Stimulated activated CD4-positive, alpha-beta T cell treated with anti-CD3 and anti-CD28 coated beads, Interleukin-2, amount 100 ng/mL, for 24 hours (primary cell): ENCODE measurements at places on chromosomes 5 and 9.
A peak's percentile ranks its signal among the peaks of the same experiment; 100 is the strongest.

GRCh38 chr5:158752656-158752973 lies 347.1 kb downstream of the EBF1 start:
- no peak for DNase-seq

DNA sequence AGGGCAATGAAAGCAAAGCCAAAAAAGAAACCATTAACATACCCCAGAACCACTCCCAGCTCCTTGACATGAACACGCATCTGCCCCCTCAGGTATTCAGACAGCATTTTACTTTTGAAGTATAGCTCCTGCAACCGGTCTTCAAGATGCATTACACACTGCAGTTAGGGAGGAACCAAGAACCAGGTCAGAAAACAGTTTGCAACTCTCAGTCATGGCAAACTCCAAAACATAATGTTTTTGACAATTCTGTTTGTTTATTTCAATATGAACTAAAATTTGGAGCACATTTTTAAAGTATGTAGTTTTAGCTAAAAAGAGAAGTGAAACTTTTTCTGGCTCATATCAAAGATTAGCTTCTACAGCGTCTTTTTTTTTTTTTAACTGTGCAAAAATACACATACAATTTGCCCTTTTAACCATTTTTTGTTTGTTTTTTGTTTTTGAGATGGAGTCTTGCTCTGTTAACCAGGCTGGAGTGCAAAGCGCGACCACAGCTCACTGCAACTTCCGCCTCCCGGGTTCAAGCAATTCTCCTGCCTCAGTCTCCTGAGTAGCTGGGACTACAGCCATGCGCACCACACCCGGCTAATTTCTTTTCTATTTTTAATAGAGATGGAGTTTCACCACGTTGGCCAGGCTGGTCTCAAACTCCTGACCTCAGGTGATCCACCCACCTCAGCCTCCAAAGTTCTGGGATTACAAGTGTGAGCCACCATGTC lies 12.2 kb upstream of the RAPGEF6 start:
- DNase-seq, result no peak

DNA sequence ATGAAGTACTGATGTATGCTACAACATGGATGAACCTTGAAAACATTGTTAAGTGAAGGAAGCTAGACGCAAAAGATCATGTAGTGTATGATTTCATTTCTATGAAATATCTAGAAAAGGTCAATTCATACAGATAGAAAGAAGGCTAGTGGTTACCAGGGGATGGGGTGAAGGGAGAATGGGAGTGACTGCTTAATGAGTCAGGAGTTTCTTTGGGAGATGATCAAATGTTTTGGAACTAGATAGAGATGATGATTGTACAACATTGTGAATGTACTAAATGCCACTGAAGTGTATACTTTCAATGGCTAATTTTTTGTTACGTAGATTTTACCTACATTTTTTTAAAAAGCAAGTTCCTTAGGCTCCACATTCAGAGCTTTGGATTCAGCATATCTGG lies 14.9 kb upstream of the DELE1 start:
- no peak for DNase-seq

DNA sequence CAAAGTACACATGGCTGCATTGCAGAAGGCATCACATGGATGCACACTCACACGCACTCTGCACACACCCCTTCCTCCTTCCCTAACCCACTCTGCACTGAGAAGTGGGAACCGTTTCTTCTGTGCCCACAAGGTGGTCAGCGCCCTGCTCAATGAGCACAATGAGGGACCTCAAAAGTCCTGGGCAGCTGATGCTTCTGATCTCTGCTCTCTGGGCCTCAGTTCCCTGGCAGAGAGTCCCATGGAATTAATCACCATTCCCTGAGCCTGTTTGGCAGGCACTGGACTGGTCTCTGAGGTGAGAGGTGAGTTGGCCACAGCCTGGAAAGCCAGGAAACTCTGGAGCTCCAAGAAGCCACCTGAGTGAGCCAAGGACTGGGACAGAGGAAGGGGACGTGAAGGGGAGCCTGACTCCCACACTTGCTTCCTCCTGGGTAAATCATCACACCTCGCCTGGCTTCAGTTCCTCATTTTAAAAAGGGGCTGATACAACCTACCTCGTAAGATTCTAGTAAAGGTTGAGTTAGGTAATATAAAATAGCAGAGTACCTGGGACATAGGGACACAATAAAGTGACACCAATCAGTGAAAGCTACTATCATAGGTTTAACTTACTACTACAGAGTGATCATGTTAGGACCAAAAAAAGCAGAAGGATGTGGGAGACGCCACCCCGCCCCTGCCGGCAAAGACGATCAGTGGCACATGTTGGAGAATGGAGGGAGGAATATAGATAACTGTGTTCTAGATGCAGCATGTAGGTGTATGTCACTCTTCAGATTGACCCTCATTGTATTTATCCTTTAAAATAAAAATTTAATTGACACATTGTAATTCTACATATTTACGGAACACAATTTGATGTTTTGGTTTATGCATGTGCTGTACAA lies 21.1 kb upstream of the IGFBPL1 start:
- no peak for DNase-seq

GRCh38 chr5:143405063-143405848 lies 1.8 kb upstream of the NR3C1 start:
- DNase-seq, result peak; percentile 86

GRCh38 chr5:74130155-74130897 lies 504.3 kb downstream of the ARHGEF28 start:
- no peak for DNase-seq

- DNase-seq, result no peak
These were observed 223.6 kb downstream of the COMMD10 start for GRCh38 chr5:116308391-116308790.

- DNase-seq, result no peak
These were observed 56.4 kb downstream of the NIPSNAP3B start for GRCh38 chr9:104820336-104820735.

DNA sequence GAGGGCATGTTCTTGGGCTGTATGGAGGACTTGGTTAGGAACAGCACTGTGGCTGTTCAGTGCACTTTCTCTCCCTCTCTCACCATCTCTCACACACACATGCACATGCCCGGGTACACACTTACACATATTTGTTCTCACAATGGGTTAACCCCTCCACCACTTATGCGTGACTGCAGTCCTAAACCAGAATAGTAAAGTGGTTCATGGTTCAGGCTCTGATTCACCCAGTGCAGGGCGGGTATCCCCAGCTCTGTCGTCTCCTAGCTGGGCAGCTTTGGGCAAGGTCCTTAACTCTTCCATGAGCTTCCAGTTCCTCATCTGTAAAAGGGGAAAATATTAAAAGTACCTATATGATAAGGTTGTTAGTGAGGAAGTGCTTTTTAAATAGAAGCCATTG lies 45.3 kb upstream of the GALNT10 start:
- no peak for DNase-seq

GRCh38 chr5:143976055-143976454 lies 164.1 kb downstream of the HMHB1 start:
- no peak for DNase-seq

GRCh38 chr9:14354201-14354600 lies 40.3 kb upstream of the NFIB start:
- no peak for DNase-seq

GRCh38 chr9:23717505-23717904 lies 108.5 kb downstream of the ELAVL2 start:
- no peak for DNase-seq

DNA sequence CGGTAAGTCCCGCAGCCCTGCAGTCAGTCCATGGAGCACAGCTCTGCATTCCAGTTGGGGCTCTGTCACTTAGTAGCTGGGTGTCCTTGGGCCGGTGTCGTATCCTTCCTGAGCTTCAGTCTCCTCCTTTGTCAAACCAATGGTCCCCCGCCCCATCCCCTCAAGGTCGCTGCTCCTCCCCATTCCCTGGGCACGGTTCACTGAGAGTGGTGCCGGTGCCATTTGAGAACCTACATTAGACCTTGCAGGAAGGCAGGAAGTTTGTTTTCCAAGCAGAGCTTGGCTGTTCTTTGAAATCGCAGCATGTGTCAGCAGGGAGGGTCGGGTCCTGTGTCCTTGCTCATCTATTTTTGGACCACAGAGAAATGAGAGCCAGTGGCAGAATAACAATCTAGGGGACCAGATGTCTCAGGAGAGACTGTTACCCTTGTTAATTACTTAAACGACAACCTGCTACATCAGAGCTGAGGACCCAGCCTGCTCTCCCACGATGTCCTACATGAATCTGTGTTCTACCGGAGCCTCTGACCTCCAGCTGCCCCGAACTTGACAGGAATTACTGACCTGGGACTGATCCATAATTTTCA lies 21.7 kb upstream of the BARHL1 start:
- no peak for DNase-seq

GRCh38 chr9:18473652-18474279 lies at the start of gene ADAMTSL1:
ADAMTSL1 (plus strand) TSS chr9:18474153; CDS start chr9:18474233, 80 bp downstream.
- DNase-seq, result no peak

DNA sequence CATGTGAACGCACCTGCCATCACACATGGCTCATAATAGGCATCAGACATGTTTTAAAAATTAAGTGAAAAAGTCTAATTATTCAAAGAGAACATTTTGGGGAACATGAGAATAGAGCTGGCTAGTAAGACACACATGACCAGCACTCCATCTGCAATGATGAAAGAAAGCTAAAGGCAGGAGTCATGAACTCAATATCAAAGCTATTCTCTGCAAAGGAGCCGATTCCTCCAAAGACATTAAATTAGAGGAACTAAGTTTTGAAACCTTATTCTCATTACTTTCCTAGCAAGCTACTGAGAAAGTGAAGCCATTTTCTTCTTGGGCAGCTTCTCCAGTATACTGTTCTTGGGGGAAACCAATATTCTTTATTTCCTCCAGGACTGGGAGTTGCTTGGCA lies 172.0 kb downstream of the CRB2 start:
- DNase-seq, result no peak

GRCh38 chr9:75229605-75230332 lies 141.5 kb downstream of the OSTF1 start:
- no peak for DNase-seq

- DNase-seq, result no peak
These were observed 10.8 kb downstream of the GABRB2 start for GRCh38 chr5:161535762-161536161.

DNA sequence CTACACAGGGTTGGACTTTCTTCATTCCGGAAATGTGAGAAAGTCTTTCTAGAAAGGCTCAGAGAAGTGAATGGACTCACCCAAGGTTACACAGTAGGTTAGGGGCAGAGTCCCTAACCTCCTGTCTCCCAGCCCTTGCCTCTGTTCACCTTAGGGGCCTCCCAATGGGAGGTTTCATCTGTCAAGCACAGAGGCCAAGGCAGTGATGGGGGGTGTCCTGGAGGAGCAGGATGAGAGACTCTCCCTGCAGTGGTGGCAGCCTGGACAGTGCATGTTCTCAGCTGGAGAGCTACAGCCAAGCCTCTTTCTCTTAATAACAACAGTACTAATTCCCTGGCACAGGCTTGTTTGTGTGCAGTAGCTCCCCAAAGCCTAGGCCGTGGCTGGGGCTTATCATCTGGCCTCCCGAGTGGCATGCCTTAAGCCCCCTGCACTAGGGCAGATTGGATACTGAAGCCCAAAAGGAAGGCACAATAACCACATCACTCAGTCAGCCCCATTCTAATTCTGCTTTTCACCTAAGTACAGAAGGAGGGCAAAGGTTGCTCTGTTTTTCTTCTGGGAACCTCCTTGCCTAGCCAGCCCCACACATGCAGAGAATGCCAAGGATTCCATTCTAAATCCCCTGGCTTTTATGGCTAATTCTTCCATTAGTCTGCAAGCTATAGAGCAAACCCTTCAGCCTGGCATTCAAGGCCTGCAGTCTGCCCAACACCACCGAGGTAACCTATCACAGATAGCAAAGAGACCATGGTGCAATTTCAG lies 50.2 kb upstream of the XPA start:
- DNase-seq, result no peak

DNA sequence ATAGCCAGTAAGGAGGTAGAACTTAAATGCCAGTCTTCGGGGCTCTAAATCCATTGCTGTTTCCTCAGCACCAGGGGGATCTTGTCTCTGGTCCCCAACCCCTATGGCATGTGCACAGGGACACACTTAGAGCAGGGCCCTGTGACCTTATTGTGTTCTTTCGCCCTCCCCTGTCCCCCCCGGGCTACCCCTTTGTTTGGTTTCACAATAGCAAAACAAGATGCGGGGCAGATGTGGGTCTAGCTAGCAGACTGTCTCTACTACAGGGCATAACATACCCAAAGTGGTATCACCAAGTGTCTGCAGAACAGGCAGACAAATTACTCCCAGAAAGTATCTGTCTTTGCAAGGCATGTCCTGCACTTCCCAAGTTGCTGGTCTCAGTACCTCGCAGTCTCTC lies 2.1 kb downstream of the FBLL1 start:
- DNase-seq, result no peak

DNA sequence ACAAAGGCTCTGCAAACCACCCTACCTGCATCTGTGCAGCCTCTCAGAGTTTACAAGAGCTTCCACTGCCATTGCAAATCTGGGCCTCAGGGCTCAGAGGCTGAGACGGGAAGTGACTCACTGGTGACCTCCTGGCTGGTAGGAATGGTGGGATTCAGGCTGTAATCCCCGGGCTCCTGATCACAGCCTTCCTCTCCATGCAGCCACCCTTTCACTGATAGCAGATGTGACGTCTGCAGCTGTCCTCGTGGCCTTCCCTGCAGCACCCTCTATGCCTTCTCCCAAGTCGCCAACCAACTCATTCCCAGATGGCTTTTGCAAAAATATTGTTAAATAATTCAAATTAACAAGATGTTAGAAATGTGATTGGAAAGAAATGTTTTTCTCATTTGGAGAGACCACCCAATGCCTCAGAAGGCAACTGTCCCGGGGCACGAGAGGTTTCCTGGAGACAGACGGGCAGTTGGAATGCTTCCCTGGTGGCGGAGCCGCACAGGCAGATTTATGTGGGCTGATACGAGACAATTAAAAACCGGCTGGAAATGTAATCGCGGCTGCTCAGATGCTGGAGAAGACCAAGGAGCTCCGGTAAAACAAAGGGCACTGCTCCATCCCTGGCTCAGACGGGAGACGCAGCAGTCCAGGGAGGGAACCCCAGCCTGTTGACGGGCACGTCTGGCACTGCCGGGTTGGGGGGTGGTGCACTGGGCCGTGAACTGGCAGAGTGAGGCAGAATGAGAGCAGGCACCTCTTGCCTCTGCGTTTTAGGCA lies 34.4 kb upstream of the SLC25A51 start:
- no peak for DNase-seq

- DNase-seq, result no peak
These were observed 602.6 kb downstream of the MTRR start for GRCh38 chr5:8471581-8471980.
